ENCODE measurements at places on chromosomes 2 and 18.

DNA sequence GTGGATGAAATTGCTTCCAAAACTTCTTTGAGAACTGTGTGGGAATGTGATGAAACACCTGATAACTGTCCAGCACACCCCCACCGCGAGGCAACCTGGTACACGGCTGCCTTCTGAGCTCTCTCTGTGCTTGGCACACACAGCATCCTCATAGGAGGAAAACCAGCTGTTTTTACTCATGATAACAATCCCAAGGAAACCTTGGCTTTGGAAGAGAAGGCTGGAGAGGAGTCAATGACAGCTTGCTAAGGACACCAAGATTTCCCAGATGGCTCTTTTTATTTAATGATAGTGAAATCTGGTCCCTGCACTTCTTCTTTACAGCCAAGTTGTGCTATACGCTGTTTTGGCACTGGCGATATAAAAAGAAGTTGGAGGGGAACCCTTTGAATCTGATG is 232.5 kb upstream of the FN1 start:
- H3K4me1 ChIP-seq = peaks cover 3% of the 10 kb centered on the region
- no peak for DNase-seq
- H3K27me3 ChIP-seq = no peaks in the 10 kb centered on the region
- no peaks in the 10 kb centered on the region for H3K36me3 ChIP-seq
- H3K4me3 ChIP-seq = no peak overlapping the region
- no peak overlapping the region for H3K27ac ChIP-seq

GRCh38 chr18:45517181-45517741 is 98.0 kb upstream of the SLC14A2 start:
- peaks cover 14% of the 10 kb centered on the region for H3K4me1 ChIP-seq
- H3K27ac ChIP-seq = no peak overlapping the region
- no peaks in the 10 kb centered on the region for H3K36me3 ChIP-seq
- no peaks in the 10 kb centered on the region for H3K27me3 ChIP-seq
- no peak overlapping the region for H3K4me3 ChIP-seq
- DNase-seq = peak; percentile 37

- H3K36me3 ChIP-seq = no peaks in the 10 kb centered on the region
- H3K27ac ChIP-seq = no peak overlapping the region
- no peak overlapping the region for H3K4me3 ChIP-seq
Measured at GRCh38 chr18:23887035-23887434, 127.5 kb upstream of the TTC39C start.

GRCh38 chr18:48575301-48575657 is 36.4 kb downstream of the CTIF start:
- H3K27ac ChIP-seq = no peak overlapping the region
- no peak overlapping the region for H3K4me3 ChIP-seq
- H3K36me3 ChIP-seq = peaks cover 2% of the 10 kb centered on the region
- peaks cover 9% of the 10 kb centered on the region for H3K4me1 ChIP-seq

DNA sequence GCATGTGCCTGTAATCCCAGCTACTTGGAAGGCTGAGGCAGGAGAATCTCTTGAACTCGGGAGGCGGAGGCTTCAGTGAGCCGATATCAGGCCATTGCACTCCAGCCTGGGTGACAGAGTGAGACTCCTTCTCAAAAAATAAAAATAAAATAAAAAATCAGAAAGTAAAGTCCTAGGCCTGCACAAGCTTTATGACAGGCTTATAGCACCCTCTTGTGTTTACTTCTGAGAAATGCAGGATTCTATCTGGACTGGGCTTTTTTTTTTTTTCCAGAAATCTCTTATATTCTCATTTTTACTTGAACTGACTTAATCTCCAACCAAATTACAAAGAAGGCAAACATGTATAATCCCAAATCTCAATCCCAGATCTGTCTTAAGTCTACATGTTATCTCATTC is 26.1 kb upstream of the REG3G start:
- DNase-seq = no peak
- no peak overlapping the region for H3K27ac ChIP-seq
- H3K4me3 ChIP-seq = no peak overlapping the region
- H3K36me3 ChIP-seq = no peaks in the 10 kb centered on the region

- no peaks in the 10 kb centered on the region for H3K36me3 ChIP-seq
- H3K4me3 ChIP-seq = no peak overlapping the region
- no peak overlapping the region for H3K27ac ChIP-seq
- peaks cover 29% of the 10 kb centered on the region for H3K27me3 ChIP-seq
- no peak for DNase-seq
Measured at GRCh38 chr2:100188326-100188725, 45.9 kb upstream of the AFF3 start.

GRCh38 chr2:223928113-223929006 is 16.8 kb downstream of the WDFY1 start:
- H3K27ac ChIP-seq = no peak overlapping the region
- no peak overlapping the region for H3K4me3 ChIP-seq
- H3K36me3 ChIP-seq = peaks cover 14% of the 10 kb centered on the region
- peaks cover 3% of the 10 kb centered on the region for H3K4me1 ChIP-seq

GRCh38 chr18:28136071-28136470 is 40.9 kb downstream of the CDH2 start:
- DNase-seq = no peak
- H3K27me3 ChIP-seq = no peaks in the 10 kb centered on the region
- peaks cover 2% of the 10 kb centered on the region for H3K36me3 ChIP-seq
- H3K27ac ChIP-seq = no peak overlapping the region
- peaks cover 1% of the 10 kb centered on the region for H3K4me1 ChIP-seq
- H3K4me3 ChIP-seq = no peak overlapping the region

- no peaks in the 10 kb centered on the region for H3K27me3 ChIP-seq
- no peak overlapping the region for H3K4me3 ChIP-seq
- DNase-seq = no peak
Measured at GRCh38 chr2:51510303-51510702, 478.4 kb upstream of the NRXN1 start.

DNA sequence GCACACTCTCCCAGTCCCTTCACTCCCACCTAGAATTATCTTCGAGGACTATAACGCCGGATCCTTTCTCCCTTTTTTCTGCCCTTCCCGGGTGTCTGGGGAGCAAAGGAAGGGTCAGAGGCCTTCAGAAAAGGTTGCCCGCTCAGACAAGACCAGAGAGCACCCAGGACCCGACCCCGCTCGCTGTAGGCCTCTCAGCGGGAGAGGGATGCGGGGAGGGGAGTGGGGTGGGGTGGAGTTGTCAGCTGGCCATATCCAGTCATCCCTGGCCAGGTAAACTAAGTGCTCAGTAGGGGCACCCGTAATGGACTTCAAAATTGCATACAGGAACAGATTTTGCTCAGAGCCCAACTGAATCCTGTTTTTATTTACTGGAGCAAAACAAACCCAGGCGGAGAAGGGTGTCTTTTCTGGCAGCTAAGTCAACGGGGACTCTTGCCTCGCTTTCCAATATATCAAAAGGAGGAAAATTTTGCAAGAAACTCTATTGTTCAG is 65.0 kb downstream of the NOL4 start:
- no peaks in the 10 kb centered on the region for H3K36me3 ChIP-seq
- H3K4me1 ChIP-seq = no peaks in the 10 kb centered on the region
- no peak overlapping the region for H3K27ac ChIP-seq
- H3K4me3 ChIP-seq = peak overlapping the region; percentile 83
- DNase-seq = no peak

- no peak overlapping the region for H3K4me3 ChIP-seq
- H3K27ac ChIP-seq = no peak overlapping the region
- H3K27me3 ChIP-seq = no peaks in the 10 kb centered on the region
- peaks cover 12% of the 10 kb centered on the region for H3K4me1 ChIP-seq
Measured at GRCh38 chr18:23354625-23355024, 98.5 kb upstream of the RIOK3 start.

DNA sequence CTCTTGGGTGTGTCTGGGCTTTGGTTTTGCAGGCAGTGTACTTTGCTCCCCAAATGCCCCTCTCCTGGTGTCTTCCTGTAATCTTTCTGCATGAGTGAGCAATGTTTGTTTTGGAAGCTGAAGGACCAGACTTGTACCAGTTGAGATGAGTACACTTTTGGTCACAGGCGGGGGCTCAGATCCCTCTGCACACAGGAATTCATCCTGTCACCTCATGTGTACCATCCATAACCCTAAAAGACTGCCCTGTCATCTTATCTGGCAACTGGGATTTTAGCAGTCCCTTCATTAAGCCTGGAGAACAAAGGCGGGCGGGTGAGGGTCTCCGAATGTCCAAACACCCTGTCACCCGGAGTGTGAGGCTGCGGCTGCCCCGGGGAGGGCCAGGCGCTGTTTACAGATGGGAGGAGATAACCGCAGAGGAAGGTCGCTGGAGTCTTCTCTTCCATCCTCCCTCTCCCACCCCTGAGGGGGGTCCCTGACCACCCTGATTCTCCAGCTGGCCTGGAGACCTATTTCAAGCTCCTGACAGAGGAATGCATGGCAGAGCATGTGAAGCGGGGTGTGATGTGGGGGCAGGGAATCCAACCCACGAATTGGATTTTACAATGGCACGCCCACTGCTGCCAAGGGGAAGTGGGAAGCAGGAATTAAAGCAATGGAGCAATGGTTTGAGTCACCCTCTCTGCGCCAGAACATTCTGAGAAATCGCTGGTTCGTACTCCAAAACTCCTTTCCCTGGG is 158.2 kb upstream of the MYCN start:
- H3K4me1 ChIP-seq = peaks cover 18% of the 10 kb centered on the region
- no peaks in the 10 kb centered on the region for H3K36me3 ChIP-seq
- no peak overlapping the region for H3K27ac ChIP-seq
- DNase-seq = no peak

GRCh38 chr2:119724656-119725485 is 34.9 kb upstream of the PTPN4 start:
- H3K27ac ChIP-seq = no peak overlapping the region
- no peak for DNase-seq
- no peaks in the 10 kb centered on the region for H3K4me1 ChIP-seq
- H3K36me3 ChIP-seq = no peaks in the 10 kb centered on the region
- H3K27me3 ChIP-seq = no peaks in the 10 kb centered on the region

GRCh38 chr2:113084249-113085000 is 16.7 kb downstream of the IL1F10 start:
- DNase-seq = no peak
- no peak overlapping the region for H3K4me3 ChIP-seq
- H3K27ac ChIP-seq = no peak overlapping the region

- no peaks in the 10 kb centered on the region for H3K36me3 ChIP-seq
- H3K27me3 ChIP-seq = no peaks in the 10 kb centered on the region
Measured at GRCh38 chr2:71551631-71551915, 98.2 kb downstream of the DYSF start.

- peaks cover 2% of the 10 kb centered on the region for H3K4me1 ChIP-seq
- H3K27ac ChIP-seq = no peak overlapping the region
- H3K36me3 ChIP-seq = no peaks in the 10 kb centered on the region
- no peak for DNase-seq
- no peaks in the 10 kb centered on the region for H3K27me3 ChIP-seq
- no peak overlapping the region for H3K4me3 ChIP-seq
Measured at GRCh38 chr2:211833582-211834279, 704.9 kb downstream of the ERBB4 start.

- H3K4me3 ChIP-seq = no peak overlapping the region
- no peaks in the 10 kb centered on the region for H3K4me1 ChIP-seq
- H3K27me3 ChIP-seq = no peaks in the 10 kb centered on the region
Measured at GRCh38 chr2:108396845-108397244, 19.1 kb downstream of the SULT1C4 start.
